NCI-H1694 treated with DMSO at 0.1 percent for 48 hours (cell line): ENCODE measurements at places on chromosomes 5 and 9.
A peak's percentile ranks its signal among the peaks of the same experiment; 100 is the strongest.

DNA sequence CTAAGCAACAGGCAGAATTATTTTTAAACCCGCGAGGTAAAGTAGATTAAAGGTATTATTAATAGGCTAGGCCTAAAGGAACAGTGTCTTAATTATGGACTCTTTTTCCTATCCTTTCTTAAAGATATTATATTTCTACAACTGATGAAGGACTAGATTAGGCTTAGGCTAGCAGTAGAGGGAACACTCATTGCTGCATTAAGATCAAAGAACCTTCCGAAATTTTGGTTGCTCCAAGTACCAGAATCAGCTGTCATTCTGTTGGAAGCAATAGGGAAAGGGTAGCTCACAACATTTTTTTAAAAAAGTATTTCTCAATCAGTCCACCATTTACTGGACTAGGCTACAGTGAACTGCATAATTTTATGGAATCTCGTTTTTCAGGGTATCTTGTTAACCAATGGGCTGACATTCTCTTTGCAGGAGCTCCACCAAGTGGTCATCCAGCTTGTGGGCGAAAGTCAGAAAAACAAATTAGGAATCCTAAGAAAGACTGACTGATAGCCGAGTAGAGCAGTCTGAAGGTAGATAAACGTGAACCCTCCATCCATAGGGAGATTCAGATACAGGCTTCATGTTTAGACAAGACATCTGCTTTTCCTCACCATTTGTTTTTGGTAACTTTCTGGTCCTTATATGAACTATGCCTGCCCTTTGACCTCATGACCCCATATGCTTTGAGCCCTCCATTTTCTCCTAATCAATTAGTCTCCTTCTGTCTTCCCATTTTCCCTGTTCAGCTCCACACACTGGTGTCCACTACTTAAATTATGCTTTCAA, 103.6 kb upstream of the CHD1 start:
- peak; percentile 38 for DNase-seq

DNA sequence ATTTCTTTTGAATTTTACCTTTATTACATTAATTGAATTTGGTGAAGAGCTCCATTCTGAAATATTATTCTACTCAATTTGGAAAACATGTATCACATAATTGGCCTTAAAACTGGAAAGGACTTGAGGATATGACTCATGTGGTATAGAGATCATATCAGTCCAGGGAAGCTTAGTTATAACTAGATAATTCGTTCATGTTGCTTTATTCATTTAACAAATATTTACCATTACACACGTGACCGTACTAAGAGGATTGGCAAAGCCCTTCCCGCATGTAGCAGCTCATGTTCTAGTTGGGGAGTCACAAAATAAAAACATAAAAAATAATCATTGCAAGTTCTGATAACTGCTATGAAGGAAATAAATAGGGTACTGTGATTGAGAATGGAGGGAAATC, 1816.5 kb downstream of the MAT2B start:
- no peak for DNase-seq

DNA sequence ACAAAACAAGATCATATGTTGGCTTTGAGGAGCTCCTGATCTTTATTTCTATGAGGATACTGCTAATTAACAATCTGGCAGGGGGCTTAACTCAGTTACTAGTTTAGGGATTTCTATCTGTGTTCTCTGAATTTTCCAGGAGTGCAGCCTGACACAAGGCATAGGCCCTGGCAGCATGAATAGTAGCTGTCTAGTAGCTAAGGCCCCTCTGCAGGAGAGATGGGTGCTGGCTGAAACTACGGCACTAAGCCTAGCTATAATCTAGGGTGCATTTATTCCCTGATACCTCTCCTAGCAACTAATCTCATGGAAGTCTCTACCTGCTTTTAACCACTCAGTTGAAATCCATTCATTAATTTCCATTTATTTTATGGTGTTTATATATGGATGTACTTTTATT, 268.2 kb downstream of the TMEM232 start:
- DNase-seq: no peak

DNA sequence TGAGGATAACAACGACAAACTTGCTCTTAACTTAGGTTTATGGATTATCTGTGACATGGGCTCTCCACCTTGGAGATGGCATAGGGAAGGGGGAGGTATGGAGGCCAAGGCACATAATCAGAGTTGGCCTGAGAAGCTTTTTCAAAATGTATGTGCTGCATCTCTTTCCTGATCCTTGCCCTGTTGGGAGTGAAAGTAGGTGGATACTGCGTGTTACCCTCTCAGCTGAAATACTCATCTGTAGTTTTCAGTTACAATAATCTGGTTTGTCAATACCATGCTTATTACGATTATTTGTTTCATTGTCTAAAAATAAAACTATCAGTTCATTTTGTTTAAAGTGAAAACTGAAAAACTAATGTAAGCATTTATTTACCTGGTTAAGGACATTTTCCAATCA, 86.7 kb downstream of the SLC44A1 start:
- DNase-seq: no peak

- no peak for DNase-seq
Measured at GRCh38 chr5:133605323-133605722, 7.0 kb downstream of the FSTL4 start.

DNA sequence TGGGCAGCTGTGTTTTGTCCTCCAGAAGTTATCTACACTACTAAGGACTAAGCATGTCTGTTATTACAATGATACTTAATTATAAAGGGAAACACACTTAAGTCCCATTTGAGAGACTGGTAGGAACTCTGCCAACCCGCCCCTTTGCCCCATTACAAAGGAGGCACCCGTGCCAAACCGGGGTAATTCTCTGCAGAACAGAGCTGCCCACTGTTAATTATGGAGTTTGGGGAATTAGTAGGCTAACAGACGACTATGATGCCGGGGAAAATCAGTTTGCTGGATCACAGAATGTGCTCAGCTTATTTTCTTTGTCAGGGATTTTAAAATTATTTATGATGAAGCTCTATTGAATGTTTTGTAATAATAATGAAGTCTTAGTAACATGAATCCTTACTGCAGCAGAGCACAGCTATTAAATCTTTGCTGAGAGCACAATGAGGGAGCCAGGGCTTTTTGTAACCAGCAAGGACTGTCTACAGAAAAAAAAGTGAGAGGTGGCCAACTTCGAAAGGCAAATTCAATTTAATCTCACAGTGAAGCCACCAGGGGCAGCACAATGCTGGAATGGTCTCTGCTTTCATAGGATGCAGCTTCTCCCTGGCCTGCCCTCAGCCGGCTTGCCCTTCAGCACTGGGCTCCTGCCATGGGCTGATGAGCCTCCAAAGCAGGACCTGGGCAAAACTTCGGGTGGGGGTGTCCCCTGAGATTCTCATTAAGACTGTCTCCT, 134.5 kb downstream of the GNAQ start:
- DNase-seq: no peak

DNA sequence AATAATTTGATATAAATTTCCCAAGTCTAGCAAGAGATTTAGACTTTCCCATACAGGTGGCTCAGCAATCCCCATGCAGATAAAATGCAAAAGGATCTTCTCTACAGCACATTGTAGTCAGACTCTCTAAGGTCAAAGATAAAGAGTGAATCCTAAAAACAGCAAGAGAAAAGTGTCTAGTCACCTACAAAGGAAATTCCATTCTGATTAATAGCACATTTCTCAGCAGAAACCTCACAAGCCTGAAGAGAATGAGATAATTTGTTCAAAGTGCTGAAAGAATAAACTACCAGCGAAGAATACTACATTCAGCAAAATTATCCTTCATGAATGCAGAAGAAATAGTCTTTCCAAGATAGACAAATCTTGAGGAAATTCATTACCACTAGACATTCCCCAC, 493.3 kb downstream of the PRELID2 start:
- DNase-seq: no peak

DNA sequence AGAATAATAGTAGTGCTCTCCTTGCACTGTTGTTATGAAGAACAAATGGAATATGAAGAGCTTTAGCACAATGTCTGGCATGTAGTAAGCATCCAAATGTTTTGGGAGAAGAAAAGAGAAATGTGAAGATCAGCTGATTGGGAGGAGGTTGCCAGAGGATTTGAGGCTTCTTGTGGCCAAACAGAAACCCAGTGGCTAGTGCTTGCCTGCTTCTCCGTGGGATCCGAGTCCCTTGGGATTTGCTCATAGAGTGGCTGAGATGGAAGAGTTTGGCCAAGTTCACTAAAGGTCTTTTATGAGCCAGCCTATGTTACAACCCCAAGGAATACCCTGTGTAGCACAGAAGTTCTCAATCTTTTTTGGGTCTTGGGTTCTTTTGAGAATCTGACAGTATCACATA, 86.0 kb downstream of the ANGPTL2 start:
- no peak for DNase-seq

DNA sequence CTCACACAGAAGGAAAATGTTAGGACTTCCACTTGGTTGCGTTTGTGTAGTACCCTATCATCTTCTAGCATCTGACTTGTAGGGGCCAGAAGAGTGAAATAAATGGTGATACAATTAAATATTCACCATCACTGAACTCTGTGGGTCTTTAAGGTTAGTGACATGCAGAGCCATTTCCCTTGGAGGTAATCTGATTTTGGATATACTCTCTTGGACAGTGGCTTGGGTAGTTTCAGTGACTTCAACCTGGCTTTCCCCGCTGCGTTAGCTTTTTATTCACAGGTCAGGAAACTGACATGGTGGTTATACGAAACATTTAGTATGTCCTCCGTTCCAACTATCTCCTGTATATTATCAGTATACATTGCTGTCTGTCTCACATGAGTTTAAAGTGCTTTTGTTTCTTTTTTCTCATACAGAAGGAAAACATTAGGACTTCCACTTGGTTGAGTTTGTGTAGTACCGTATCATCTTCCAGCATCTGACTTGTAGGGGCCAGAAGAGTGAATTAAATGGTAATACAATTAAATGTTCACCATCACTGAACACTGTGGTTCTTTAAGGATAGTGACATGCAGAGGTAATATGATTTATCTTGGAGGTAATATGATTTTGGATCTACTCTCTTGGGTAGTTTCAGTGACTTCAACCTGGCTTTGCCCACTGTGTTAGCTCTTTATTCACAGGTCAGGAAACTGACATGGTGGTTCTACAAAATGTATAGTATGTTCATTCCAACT, 883.6 kb downstream of the TAF11L14 start:
- DNase-seq: no peak

GRCh38 chr5:2629045-2629444, 122.4 kb downstream of the IRX2 start:
- no peak for DNase-seq

DNA sequence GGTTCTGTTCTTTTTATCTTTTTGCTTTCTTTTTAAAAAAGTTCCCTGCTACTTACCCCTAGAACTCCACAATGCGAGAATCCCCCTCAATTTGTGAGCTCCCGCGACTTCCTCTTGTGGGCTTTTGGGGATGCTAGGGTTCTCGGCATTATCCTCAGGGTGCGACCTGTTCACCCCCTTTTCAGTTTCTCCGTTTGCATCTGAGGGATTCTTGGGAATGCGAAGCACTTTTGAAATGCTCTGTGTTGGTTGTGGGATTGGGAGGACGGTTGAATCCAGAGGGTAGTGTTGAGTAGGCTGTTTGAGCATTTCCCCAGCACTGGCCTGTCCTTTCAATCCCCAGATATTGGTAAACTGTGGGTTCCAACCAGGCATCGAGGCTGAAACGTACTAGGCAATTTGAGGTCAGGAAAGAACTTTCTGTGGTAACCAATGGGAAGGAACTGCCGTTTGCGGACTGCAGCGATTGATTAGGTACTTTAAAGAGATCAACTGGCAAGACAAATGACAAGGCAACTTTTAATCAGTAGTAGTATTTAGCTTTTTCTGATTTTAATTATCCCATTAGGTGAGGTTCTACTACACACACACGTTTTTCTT, 415 bp downstream of the XRCC4 start:
- no peak for DNase-seq

- no peak for DNase-seq
Measured at GRCh38 chr9:132440735-132441134, 30.7 kb downstream of the CFAP77 start.

DNA sequence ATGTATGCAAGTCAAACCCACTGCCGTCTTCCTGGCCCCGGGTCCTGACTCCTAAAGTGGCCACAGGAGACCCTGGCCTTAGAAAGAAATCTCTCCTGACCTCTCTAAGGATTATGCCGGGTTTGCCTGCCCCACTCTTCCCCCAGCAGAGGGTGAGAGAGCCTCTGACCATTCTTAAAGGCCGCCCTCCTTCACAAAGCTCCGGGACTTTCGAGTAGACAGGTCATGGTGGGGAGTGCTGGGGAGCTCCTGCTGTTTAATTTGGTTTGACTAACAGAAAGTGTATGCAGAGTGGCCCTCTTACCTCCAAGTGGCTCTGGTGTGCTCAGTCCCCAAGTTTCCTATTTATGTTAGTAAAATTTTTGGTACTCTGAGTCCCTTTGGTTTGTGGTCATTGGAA, 111.8 kb downstream of the LRRC70 start:
- no peak for DNase-seq

GRCh38 chr5:78699552-78700153, 51.1 kb upstream of the LHFPL2 start:
- DNase-seq: no peak

- no peak for DNase-seq
Measured at GRCh38 chr5:93461756-93462155, 119.3 kb downstream of the NR2F1-AS1 start.

DNA sequence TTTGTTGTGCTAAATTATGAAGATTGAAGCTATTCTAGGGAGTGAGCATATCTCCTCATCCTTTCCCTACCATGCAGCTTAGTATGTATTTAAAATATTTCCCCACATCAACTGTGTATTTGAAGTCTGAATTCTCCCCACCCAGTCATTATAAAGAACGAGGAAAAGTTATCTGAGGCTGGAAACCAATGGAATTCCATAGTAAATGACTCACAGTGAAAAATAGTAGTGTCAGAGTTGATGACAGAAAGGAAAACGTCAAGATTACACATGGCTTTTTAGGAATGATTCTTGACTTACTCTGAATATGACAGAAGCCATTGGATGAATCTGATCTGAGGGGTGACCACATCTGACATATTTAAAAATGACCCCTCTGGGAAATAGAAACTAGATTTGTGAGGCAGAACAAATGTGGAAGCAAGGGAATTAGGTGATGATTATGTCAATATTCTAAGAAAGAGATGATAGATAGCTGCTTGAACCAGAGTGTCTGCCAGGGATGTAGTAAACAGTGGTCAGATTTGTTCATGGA, 1768.9 kb upstream of the CDH9 start:
- no peak for DNase-seq

DNA sequence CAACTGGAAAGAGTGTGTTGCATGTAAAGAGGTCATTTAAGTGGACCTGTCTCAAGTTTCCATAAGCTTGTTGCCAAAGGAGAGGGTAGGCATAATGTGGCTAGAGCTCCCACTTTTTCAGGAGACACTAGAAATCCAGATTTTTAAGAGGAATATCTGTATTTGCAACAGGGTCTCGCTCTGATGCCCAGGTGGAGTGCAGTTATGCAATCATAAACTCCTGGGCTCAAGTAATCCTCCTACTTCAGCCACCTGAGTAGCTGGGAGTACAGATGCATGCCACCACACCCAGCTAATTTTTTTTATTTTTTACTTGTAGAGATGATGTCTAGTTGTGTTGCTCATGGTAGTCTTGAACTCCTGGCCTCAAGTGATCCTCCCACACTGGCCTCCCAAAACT, 183.5 kb downstream of the NIPBL start:
- no peak for DNase-seq

- DNase-seq: no peak
Measured at GRCh38 chr9:37534901-37535300, 41.3 kb downstream of the FBXO10 start.

GRCh38 chr5:152184266-152184665, 220.8 kb downstream of the NMUR2 start:
- DNase-seq: no peak

GRCh38 chr5:1749346-1750124, 50.1 kb downstream of the MRPL36 start:
- no peak for DNase-seq

GRCh38 chr5:82911910-82912309, 165.3 kb downstream of the TMEM167A start:
- peak; percentile 6 for DNase-seq
